Activated CD4-positive, alpha-beta T cell treated with anti-CD3 and anti-CD28 coated beads, Interleukin-2, amount 50 U/mL, for 24 hours (primary cell): ENCODE measurements at places on chromosomes 16 and 17.

GRCh38 chr16:27208796-27209195 is 5.5 kb downstream of the KDM8 start:
- no peak for DNase-seq

DNA sequence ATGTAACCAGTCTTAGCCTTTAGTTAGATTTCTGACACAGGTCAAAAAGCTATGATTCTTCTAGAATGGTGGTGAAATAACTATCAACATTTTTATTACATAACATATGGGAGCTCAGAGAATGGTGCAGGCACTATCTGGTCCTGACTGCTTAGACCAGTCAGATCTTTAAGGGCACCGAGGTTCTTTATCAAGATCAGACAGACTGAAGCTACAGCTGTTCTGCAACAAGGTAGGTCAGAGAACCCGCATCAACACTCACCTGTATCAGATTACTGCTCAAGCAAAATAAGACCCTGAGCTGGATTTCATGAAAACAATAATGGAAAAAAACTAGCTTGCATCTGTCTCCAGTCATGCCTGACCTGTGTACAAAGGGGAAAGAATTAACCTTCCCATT is 160.4 kb downstream of the KCNJ2 start:
- no peak for DNase-seq

DNA sequence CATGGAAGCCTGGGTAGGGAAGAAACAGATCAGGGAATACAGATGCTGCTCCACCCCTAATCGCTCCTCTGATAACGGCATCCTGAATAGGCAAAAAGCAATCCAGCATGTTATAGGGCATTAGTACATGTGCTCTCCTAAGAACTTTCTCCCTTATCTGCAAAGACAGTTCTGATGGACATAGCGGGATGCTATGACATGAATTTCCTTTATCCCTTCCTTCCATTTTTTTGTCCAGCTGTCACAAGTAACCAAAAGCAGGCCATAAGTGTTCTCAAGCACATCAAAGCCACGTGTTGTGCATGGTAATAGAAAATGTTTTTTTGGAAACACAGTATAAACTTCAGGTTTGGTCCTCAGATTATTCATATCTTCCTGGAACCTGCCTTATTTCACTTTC is 141.4 kb upstream of the MON1B start:
- DNase-seq = no peak

- no peak for DNase-seq
These were observed 9.7 kb downstream of the HS3ST3B1 start for GRCh38 chr17:14310605-14311004.

GRCh38 chr16:57235128-57236021 is 9.7 kb upstream of the ARL2BP start:
- DNase-seq = no peak

DNA sequence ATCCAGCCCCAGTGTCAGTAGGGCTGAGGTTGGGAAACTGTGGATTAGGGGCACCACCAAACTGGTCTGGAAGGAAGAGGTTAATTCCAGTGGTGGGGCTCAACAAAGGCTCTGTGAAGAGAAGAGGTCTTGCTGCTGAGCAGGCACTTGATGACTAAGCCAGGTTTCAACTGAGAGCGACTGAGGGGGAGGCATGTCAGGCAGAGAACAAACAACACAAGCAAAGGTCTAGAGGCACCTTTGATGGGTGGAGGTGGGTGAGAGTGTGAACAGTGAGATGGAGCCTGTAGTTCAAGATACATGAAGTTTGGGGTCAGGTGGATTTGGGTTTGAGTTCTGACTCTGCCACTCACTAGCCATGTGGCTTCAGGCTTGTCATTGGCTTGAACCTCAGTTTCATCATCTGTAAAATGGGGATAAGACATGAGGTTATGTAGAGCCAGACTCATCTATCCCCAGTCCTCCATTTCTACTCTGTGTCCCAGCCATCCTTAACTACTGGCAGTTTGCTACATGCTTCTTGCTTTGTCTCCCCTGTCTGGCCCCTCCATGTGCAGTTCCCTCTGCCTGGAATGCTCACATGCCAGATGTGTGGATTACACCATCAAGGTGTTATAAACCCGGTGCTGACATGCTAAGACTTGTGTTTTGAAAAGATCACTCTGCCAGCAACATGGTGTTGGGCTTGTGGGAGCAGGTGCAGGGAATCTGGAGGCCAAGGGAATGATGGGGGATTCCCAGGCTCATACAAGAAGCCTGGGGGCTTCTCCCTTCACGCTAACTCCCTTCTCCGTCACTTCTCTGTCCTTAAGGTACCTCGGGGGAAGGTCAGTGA is 3.0 kb upstream of the RMI2 start:
- DNase-seq = no peak

DNA sequence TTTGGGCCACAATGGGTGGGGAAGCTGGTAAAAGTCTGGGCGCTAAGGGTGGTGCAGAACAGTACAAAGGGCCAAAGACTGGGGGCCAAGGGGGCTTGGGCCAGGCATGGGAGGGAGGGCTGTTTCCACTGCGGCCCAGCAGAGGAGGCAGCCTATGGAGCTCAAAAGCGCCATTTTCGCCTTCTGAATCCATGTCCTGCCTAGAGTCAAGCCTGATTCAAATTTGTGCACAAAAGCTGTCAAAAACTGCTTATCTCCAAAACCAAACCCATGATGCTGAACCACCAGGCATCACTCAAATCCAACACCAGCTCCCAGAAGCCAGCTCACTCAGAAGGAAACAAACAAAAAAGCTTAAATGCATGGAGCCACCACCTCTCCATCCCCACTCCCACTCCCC is 16.0 kb downstream of the COG7 start:
- no peak for DNase-seq

DNA sequence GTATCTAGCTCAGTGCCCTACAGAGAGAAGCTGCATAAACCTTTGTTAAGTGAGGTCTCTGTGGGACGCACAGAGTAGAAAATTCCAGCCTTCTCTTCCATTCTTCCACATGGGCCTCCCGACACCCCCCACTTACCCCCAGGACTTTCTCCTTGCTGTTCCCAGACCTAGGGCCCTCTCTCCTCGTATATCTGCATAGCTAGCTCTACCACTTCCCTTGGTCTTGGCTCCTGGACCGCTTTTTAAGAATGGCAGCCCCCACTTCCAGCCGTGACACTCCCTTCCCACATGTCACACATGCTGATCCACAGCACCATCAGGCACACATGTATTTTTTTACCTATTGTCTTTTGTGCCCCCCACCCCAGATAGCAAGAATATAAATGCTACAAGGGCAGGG is 16.7 kb upstream of the FOXJ1 start:
- no peak for DNase-seq

- no peak for DNase-seq
These were observed 7.5 kb downstream of the SLC13A2 start for GRCh38 chr17:28480799-28481571.

- DNase-seq = no peak
These were observed 19.4 kb downstream of the CLUH start for GRCh38 chr17:2691965-2692780.

DNA sequence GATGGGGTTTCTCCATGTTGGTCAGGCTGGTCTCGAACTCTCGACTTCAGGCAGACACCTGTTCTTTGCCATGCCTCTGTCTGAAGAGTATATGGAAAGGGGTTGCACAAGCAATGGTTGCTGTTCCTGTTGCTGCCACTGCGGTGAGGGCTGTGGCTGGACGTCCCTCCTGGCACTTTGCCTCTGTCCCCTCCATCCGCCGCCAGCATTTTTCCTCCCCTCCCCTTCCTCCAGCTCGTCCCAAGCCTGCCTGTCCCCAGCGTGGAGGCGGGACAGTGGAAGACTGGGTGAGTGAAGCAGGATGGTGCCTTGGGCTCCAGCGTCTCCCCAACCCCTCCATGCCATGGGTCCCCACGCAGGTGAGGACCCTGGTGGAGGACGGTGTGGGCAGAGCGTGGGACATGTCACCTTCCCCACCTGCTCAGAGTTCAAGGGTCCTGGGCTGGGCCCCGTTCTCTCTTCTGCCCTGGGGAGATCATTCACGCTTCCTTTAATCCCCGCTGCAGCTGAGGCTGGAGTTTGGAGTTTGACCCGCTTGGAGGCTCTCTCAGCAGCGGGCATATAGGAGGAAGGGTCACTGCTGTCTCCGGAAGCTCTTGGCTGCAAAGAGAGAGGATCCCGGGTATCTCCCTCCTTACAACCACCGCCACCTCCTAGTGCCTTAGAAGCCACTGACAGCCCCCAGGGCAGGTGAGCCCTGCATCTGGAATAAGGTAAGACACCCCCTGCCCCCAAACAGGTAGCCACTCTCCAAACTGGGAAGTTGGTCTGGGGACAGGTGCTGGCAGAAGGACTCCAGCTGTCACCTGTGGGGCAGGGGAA is at the start of gene SLC5A11:
Gene SLC5A11, plus strand, starts transcription at position 238 of the 822 bp plus-strand sequence. CDS start 12,681 bp downstream, outside the sequence.
- no peak for DNase-seq

GRCh38 chr17:7315570-7316235 is 543 bp upstream of the GPS2 start:
- DNase-seq = no peak

- no peak for DNase-seq
These were observed 297.5 kb upstream of the FOXF1 start for GRCh38 chr16:86212706-86213436.

- no peak for DNase-seq
These were observed 23.7 kb downstream of the ZNF267 start for GRCh38 chr16:31897283-31897682.

- DNase-seq = no peak
These were observed 678 bp upstream of the BAIAP2 start for GRCh38 chr17:81034168-81034777.
